Lower lobe of right lung (tissue), 2 donors: ENCODE measurements at places on chromosomes 6 and 20. TPM values are rescaled to one million over a fixed set of nuclear protein-coding genes. Genes with fewer than 3 reads are reported as not detected.
A peak's percentile ranks its signal among the peaks of the same experiment; 100 is the strongest.

- peaks cover 67% of the 10 kb centered on the region for H3K4me1 ChIP-seq
- peak overlapping the region; percentile 9 for H3K27ac ChIP-seq
- peaks cover 92% of the 10 kb centered on the region for H3K36me3 ChIP-seq
- no peak overlapping the region for H3K4me3 ChIP-seq
- no peak for DNase-seq
Measured at GRCh38 chr6:35587167-35587566, 74.5 kb upstream of the TULP1 start.

GRCh38 chr6:490251-491037 lies 98.9 kb downstream of the IRF4 start:
- H3K4me1 ChIP-seq = no peaks in the 10 kb centered on the region
- no peak overlapping the region for H3K27ac ChIP-seq
- peaks cover 76% of the 10 kb centered on the region for H3K36me3 ChIP-seq
- DNase-seq = no peak

DNA sequence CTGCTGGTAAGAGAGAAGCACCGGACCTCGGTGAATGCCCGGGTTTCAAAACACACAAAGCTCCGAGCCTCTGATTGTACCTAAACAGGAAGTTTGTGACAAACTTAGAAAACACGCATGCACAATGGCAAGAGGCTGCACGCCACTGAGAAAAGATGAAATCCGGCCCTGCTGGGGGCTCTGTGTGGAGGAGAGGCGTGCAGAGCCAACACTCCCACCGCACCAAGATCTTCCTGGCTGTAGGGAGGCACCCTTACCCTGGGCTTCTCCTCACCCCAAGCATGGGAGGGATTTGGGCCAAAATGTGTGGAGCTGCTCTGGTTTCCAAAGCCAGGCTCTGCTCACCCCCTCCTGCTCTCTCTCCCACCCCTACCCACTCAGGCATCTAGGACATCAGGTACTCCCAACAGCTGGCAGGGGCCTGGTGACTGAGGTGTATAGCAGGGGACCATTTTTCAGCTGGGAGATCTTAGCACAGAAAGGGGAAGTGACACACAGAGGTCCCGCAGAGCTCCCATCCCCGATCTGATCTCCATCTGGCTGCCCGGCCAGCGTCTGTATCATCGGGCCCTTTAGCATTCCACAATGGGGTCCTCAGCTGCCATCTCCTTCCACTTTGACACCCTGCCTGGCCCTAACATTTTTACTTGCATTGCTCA lies 84.2 kb downstream of the TRERF1 start:
- no peaks in the 10 kb centered on the region for H3K27me3 ChIP-seq
- peak overlapping the region; percentile 15 for H3K4me3 ChIP-seq
- H3K27ac ChIP-seq = peak overlapping the region; percentile 80

- no peak for DNase-seq
- H3K36me3 ChIP-seq = peaks cover 26% of the 10 kb centered on the region
- H3K4me1 ChIP-seq = no peaks in the 10 kb centered on the region
- no peak overlapping the region for H3K4me3 ChIP-seq
- H3K27me3 ChIP-seq = no peaks in the 10 kb centered on the region
Measured at GRCh38 chr6:100633096-100633777, 168.5 kb upstream of the SIM1 start.

DNA sequence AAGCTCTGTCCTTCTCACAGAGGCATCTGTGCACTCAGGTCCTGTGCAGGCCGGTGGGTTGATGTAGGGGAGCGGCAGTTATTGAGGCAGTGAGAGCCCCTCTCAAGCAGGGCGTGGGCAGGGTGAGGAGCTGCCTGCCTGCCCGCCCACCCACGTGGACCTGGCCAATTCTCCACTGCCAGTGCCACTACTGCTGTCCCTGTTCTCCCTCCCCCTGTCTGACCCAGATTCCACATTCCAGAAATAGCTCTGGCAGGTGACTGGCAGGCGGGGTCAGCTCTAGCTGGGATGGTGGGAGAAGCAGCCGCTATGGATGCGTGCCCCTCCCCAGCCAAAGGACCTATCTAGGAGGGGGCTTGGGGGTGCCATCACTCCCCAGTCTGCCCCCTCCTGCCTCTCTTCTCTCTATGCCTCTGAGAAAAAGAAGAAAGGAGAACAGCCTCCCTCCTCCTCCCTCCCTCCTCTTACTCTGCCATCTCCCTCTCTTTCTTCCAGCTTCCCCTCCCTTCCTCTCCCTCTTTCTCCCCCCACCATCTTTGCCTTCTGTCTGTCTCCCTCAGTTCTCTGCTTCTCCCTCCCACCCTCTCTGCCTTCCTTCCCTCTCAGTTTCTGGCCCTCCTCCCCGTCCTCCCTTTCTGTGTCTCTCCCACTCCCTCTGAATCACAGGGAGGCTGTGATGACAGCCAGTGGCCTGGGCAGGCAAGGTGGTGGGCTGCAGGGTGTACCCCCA lies 86.5 kb upstream of the MYL9 start:
- no peak overlapping the region for H3K4me3 ChIP-seq
- H3K27ac ChIP-seq = no peak overlapping the region
- H3K27me3 ChIP-seq = no peaks in the 10 kb centered on the region

DNA sequence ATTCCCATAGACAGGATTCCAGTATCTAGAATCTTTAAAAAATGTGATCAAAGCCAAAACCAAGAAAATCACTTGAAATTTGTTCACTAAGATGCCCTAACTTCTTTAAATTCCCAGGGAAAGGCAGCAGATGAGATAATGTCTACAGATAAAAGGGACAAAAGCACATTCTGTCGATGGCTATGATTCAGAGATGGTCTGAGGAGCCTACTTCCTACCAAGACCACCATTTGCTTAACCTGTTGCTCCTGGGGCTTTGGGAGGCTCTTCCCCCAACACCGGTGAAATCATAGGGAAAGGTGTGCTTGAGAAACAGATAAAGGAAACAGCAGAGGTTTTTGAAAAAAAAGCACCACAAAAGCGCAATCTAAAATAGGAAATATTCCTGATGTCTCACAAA lies 118.3 kb upstream of the MAP7 start:
- no peak overlapping the region for H3K27ac ChIP-seq
- H3K4me1 ChIP-seq = no peaks in the 10 kb centered on the region
- H3K4me3 ChIP-seq = no peak overlapping the region
- H3K36me3 ChIP-seq = peaks cover 13% of the 10 kb centered on the region
- no peaks in the 10 kb centered on the region for H3K27me3 ChIP-seq

GRCh38 chr6:121697921-121698320 lies 262.5 kb downstream of the GJA1 start:
- H3K4me1 ChIP-seq = no peaks in the 10 kb centered on the region
- no peak overlapping the region for H3K4me3 ChIP-seq
- no peak for DNase-seq
- no peak overlapping the region for H3K27ac ChIP-seq

DNA sequence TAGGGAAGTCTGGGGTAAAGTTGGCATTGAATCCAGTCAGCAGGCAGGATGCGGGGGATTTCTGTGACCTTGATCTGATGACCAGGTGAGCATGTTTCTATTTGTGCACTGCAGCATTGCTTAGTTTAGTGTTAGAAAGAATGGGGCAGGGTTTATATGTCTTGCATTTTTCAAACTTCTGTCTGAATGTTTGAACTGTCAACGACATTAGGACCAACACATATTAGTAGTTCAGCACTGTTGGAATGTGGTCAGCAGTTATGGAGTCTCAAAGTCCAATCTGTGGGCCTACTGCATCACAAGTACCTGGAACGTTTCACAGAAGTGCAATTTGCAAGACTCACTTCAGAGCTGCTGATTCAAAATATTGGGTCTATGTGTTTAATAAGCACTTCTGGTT lies 276.6 kb upstream of the BMP2 start:
- no peaks in the 10 kb centered on the region for H3K27me3 ChIP-seq
- no peaks in the 10 kb centered on the region for H3K36me3 ChIP-seq
- no peak overlapping the region for H3K4me3 ChIP-seq

DNA sequence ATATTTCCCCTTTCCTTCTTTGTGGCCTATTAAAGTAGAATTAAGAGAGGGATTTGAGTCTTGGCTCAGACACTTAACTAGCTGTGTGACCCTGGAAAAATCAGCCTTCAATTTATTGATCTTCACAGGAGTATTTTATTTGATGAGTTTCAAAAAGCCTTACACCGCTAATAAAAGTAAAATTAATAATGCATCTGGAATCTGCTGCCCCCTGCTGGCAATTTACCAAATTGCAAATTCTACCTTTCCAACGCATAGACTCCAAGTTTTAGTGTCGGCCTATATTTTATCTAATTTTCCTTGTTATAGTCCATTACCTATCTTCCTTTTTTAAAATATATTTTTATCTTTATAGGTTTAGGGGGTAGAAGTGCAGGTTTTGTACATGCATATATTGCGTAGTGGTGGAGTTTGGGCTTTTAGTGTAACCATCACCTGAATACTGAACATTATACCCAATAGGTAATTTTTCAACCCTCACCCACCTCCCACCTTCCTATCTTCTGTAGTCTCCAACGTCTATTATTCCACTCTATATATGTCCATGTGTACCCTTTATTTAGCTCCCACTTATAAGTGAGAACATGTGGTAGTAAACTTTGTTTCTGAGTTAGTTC lies 46.3 kb downstream of the GOPC start:
- no peak overlapping the region for H3K4me3 ChIP-seq
- no peaks in the 10 kb centered on the region for H3K27me3 ChIP-seq
- H3K4me1 ChIP-seq = peaks cover 8% of the 10 kb centered on the region
- no peaks in the 10 kb centered on the region for H3K36me3 ChIP-seq
- no peak overlapping the region for H3K27ac ChIP-seq

DNA sequence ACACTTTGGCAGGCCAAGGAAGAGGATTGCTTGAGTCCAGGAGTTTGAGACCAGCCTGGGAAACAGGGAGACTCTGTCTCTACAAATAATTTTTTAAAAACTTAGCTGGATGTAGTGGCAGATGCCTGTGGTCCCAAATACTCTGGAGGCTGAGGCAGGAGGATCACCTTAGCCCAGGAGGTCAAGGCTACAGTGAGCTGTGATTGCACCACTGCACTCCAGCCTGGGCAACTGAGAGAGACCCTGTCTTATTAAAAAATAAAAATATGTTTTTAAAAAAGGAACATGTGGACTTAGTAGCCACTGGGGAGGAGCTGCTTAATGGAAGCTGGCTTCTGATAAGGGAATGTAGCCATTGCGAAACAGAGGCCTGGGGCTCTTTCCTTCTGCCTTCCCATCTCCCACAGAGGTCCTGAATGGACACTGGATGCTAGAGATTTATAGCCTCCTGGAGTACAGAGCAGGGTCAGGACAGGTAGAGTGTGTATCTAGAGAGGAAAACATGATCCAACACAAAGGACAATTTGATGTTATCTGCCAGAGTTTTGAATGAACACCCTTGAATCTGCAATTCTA lies 21.7 kb upstream of the GMNN start:
- no peak overlapping the region for H3K4me3 ChIP-seq
- H3K27ac ChIP-seq = no peak overlapping the region
- no peak for DNase-seq
- H3K36me3 ChIP-seq = no peaks in the 10 kb centered on the region

DNA sequence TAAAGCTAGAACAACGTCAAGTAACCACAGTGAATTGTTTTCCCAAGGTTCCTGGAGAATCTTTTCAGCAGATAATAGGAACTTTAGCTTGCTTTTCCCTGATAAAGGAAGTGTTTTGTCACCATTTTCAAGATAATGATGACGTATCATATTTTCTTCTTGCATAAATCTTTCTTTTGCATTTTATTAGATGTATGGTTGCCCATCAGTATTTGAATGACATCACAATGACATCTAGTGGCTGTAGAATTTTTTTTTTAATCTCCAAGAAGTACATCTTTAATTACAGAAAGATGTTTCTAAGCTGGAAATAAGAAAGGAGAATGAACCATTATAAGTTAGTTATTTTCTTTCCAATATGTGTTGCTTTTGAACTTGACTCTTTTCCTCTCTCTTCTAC lies 83.0 kb downstream of the CENPW start:
- H3K27ac ChIP-seq = no peak overlapping the region
- H3K4me1 ChIP-seq = no peaks in the 10 kb centered on the region
- no peak overlapping the region for H3K4me3 ChIP-seq

ASIP gene
- total RNA-seq = not detected

ZNF512B gene
- total RNA-seq = 13.7 TPM

CPXM1 gene
- 10.2 TPM for total RNA-seq

IL20RA gene
- total RNA-seq = 10.9 TPM

B3GAT2 gene
- 0.12 TPM for total RNA-seq
